Upper lobe of right lung (tissue), 1 donor: ENCODE measurements at places on chromosomes 11 and 22. TPM values are rescaled to one million over a fixed set of nuclear protein-coding genes. Genes with fewer than 3 reads are reported as not detected.

GRCh38 chr11:27158456-27159334 lies 118.1 kb downstream of the BBOX1 start:
- DNase-seq, result no peak

DNA sequence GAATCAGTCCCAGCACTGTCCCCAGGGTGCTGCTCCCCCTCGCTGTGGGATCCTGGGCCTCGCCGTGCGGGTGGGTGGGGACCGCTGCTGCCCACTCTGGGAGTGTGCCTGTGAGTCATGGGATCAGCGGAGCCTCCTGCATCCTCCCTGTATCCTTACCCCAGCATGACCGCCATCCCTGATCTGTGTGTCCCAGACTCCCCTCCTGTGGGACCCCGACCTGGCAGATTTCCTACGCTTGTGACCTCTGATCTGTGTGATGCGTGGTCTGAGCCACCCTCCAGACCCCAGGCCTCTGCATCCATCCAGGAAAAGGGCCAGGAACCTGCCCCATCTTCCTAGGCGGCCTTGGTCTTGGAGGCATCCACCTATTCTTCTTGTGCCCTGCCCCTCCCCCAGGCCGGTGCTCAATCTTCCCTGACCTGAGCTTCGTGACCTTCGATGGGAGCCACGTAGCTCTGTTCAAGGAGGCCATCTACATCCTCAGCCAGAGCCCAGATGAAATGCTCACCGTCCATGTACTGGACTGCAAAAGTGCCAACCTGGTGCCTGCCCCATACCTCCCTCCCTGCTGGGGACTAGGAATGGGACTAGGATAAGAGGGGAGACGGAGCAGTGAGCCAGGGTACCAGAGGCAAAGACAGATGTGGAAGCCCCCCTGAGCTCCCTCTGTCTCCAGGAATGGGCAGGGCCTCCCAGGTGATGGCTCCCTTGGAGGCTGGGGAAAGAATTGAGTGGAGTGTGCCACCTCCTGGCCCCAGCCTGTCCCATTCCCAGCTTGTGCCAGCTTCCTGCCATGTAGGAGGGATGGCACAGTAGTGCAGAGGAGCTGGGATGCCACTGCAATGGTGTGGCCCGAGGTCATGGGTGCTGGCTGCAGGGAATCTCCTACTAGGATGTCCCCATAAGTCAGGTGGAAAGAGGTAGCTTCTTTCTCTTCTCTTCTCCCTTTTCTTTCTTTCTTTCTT lies 65.4 kb downstream of the OTOG start:
- DNase-seq, result no peak

DNA sequence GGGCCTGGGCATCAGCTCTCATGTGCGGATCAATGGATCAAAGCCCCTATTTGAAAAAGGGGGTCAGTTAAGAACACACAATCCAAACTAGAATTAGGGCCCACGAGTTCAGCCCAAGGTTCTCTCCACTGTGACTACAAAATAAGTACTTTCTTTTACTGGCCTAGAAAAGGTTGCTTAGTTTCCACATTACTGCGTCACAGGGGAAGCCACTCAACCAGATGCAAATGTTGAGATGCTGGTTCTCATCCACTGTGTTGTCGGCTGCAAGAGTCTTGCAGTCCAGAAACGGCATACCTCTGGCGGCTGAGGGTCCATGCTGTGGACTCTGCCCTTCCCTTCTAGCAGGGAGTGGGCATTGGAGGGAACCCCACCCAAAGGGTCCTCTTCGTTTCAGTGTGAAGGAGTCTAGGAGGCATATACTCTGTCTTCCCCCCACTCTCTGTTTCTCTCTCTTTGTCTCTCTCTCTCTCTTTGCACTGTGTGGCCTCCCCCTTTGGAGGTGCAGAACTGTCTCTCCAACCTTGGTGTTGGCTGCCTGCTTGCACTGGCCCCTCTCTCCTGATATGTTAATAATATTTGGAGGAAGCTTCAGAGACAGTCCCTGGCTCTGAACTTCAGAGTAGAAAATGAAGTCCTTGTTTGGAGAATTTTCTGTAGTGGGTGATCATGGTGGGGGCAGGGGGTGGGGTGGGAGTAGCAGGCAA lies 99.0 kb upstream of the NNMT start:
- no peak for DNase-seq

- no peak for DNase-seq
These were observed 532.1 kb downstream of the TBC1D22A start for GRCh38 chr22:47294576-47294975.

DNA sequence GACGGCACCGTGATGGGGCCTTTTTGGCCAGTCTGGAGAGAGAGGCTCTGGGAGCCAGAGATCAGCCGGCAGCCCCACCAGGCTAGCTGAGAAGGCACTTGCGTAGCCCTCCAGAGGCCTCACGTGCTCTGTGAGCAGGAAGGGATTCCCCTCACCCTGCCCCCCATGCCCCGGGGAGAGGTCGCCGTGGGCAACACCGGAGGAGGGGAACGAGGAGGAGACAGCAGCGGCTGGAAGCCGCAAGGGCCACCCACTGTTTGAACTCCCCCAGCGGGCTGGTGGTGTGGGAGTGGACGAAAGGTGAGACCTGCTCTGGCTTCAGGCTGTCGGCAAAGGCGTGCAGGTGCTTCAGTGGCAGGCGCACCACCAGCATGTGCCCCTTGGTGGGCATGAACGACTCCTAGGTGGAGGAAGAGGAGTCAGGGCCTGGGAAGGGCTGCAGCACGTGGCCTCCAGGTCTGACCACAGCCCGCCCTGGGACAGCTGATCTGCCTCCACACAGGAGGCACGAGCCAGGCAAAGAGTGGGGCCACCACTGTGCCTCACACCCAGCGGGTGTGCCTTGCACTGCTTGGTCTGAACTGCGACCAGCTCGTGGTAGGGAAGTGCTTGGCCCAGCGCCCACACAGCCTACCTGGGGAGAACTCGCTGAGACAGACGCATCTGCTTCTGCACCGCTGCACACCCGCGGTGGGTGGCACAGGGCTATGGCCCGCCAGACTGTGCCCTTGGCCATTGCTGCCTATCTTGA lies 99.9 kb downstream of the MED15 start:
- DNase-seq, result no peak

- DNase-seq, result peak; percentile 83
These were observed 8.0 kb upstream of the SLCO2B1 start for GRCh38 chr11:75142714-75143419.

GRCh38 chr11:116598556-116598955 lies 174.2 kb downstream of the BUD13 start:
- peak; percentile 4 for DNase-seq

DNA sequence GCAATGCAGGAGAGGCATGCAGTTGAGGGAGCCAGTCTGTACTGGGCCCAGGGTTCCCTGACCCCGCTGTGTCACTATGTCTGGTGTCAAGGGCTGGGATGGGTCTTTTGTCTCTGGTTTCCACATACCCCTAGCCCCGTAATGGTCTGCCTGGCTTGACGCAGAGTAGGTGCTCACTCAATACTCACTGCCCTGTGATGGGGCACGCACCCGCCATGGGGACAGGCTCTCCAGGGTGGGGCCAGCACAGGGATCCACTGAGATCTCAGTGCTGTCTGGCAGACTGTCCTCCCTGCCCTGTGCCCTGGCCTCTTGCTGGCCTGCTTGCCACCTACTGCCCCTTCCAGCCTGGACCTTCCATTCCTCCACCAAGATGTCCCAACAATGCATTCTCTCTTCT lies 101.7 kb upstream of the CD82 start:
- no peak for DNase-seq

Gene FERMT3
- 73.1 TPM for total RNA-seq

Gene SLC22A6
- not detected for total RNA-seq

Gene MS4A7
- 184 TPM for total RNA-seq

Gene FBLN1
- total RNA-seq, result 272 TPM
